Germinal center (tissue), 1 donor: ENCODE measurements at places on chromosomes 4 and X.

GRCh38 chrX:17595456-17596035 is 141.7 kb upstream of the SCML1 start:
- no peak for DNase-seq

GRCh38 chrX:48956728-48957414 is 536 bp downstream of the OTUD5 start:
- no peak for DNase-seq

DNA sequence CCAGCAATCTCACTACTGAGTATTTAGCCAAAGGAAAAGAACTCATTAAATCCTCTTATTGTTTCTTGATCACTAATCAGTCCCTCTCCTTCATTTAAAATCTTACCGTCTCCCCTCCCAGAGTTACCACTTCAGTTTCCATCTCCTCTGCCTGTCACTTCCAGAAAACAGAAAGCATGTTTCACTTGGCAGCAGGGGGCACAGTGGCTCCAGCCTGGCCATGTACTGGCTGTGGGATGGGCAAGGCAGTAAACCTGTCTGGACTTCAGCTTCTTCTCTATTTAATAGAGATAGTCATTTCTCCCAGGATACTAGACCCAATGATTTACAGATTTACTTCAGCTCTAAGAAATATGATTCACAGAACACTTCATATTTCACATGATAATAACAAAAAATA is 63.2 kb downstream of the CD40LG start:
- no peak for DNase-seq

GRCh38 chr4:103902730-103903129 is 182.9 kb upstream of the TACR3 start:
- DNase-seq: no peak

DNA sequence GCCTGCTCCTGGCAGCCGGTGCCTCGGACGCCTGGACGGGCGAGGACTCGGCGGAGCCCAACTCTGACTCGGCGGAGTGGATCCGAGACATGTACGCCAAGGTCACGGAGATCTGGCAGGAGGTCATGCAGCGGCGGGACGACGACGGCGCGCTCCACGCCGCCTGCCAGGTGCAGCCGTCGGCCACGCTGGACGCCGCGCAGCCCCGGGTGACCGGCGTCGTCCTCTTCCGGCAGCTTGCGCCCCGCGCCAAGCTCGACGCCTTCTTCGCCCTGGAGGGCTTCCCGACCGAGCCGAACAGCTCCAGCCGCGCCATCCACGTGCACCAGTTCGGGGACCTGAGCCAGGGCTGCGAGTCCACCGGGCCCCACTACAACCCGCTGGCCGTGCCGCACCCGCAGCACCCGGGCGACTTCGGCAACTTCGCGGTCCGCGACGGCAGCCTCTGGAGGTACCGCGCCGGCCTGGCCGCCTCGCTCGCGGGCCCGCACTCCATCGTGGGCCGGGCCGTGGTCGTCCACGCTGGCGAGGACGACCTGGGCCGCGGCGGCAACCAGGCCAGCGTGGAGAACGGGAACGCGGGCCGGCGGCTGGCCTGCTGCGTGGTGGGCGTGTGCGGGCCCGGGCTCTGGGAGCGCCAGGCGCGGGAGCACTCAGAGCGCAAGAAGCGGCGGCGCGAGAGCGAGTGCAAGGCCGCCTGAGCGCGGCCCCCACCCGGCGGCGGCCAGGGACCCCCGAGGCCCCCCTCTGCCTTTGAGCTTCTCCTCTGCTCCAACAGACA is 4.4 kb downstream of the SOD3 start:
- no peak for DNase-seq

DNA sequence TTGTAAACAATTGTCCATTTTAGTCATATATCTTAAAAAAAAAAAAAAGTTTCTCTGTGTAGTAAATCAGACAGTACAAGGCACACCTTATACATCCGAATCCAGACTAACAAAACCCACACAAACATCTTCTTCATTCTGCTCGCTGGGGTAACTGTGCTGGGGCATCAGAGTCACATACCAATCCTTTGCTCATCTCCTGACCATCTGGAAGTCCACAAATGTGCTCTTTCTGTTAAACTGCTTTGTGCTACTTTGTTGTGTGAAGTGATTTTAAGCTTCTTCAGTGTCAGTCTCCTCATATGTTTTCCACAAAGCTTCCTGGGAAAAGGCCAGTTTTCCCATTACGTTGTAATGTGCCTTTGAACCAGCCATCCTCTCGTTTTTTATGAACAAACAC is 86.2 kb upstream of the CBR4 start:
- DNase-seq: no peak

GRCh38 chr4:84232309-84233095 is 266.6 kb downstream of the NKX6-1 start:
- no peak for DNase-seq

DNA sequence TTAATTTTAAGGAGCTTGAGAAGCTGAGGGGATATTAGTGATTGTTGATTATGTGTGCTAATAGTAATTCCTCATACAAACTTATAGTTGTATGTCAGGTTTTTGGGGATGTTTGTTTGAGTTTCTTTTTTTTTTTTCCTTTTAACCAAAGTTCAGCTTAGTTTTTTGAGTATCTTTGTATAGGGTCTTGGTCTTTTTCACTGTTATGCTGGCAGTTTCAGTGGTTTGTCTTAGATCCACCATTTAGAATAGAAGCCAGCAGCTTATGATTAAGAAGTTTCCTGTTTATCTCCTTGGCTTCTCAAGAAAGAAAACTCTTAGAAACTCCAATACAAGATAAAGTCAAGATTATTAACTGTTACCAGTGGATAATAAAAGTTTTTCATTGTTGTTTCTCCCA is 16.1 kb downstream of the CPEB2 start:
- no peak for DNase-seq

GRCh38 chr4:101211146-101211553 is 136.2 kb downstream of the PPP3CA start:
- DNase-seq: no peak

DNA sequence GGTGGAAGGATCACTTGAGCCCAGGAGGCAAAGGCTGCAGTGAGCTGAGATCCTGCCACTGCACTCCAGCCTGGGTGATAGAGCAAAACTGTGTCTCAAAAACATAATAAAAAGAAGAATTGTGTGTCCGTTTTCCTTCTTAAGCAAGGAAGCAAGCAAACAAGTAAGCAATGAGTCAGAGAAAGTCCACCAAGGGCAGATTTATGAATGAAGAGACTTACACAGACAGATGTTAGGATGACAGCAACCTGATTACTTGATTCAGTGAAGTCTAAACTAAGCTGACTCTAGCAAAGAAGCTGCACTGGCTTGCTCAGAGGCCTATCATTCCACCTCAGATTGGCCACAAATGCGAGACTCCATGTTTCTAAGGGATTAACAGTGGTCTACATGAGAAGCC is 34.1 kb upstream of the SCML1 start:
- no peak for DNase-seq

DNA sequence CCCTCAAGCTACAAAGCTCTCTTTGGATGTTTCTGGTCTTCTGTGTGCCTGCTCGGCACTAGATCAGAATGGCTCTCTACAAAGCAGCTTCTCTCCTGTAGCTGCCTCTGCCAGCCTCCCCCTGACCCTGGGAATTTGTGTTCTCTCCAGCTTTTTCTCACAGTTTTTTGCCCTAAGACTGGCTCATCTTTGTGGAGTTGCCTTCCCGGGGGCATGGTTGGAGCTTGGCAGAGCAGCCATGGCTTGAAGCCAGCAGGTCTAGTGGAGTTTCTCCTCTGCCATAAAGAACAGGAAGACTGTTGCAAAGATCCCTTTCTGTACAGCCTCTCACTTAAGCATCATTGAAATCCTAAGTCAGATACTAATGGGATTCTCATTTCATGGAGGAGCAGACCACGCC is 163.3 kb upstream of the MAMLD1 start:
- no peak for DNase-seq

DNA sequence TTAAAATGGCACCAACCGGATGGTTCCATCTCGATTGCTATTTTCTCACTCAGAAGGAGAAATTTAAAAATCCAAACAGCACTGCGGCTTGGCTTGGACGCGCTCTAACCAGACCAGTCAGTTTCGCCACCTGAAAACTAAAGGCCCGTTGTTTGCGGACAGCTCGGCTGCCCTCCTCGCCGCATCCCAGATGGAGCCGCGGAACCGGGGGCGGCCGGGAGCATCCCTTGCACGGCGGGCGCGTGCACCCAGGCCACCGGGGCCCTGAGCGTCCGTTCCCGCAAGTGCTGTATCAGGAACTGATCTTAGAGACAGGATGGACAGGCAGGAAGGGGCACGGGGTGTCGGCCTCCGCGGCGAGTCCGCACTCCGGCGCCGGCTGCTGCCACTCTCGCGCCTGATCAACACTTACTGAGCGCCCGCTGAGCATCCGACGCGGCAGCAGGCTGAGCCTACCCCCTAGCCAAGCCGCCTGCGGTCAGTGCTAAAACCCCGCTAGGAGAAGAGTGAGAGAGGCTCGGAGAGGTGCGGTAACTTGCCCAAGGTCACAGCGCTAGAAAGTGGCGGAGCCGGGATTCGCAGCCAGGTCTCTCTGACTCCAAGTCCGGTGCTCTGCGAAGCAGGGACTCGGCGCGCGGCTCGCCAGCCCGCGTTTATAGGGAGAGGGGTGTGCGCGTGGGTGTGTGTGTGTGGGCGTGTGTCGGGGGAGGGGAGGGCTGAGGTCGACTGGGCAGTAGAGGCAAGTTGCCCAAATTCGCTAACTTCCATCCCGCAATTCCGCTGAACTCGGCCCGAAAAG is at the start of gene CITED1:
Gene CITED1 (minus strand): TSS at position 629 of the 799 bp plus-strand sequence. CDS start 3,045 bp downstream, outside the sequence.
- DNase-seq: no peak

DNA sequence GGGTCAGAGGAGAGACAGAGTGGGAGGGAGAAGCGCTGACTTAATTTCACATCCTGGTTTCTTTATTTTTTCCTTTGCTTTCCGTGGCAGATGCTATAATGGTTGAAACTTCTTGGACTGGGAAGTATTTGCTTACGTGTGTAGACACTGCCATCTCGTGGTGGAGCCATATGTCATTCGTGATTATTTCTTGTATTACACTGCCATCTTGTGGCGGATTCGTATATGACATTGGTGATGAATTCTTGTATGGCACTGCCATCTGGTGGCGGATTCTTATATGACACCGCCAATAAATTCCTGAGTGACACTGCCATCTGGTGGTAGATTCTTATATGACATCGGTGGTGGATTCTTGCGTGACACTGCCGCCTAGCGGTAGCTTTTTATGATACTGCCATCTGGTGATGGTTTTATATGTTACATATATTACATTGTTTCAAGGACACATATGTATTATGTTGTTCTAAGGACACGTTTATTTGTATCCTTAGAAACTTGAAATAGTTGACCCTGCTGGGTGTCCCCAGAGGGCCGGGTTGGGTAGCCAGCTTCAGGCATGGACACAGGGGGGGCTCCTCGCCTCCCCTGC is 37.3 kb upstream of the CLCN4 start:
- no peak for DNase-seq

DNA sequence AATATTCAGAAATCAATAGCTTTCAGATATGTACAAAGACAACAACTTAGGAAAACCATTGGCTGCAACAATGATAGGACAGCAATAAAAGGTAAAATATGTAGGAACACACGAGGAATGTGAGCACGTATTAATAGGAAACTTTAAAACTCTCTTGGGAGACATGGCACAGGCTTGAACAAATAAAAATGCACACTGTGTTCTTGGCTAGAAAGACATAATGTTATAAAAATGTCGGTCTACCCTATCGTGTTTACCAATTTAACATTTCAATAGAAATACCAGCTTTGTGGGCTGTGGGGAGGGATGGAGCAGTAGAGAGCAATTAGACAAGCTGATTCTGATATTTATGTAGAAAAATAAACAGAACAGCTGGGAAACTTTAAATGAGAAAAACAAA is 69.0 kb upstream of the FAM9B start:
- DNase-seq: no peak

DNA sequence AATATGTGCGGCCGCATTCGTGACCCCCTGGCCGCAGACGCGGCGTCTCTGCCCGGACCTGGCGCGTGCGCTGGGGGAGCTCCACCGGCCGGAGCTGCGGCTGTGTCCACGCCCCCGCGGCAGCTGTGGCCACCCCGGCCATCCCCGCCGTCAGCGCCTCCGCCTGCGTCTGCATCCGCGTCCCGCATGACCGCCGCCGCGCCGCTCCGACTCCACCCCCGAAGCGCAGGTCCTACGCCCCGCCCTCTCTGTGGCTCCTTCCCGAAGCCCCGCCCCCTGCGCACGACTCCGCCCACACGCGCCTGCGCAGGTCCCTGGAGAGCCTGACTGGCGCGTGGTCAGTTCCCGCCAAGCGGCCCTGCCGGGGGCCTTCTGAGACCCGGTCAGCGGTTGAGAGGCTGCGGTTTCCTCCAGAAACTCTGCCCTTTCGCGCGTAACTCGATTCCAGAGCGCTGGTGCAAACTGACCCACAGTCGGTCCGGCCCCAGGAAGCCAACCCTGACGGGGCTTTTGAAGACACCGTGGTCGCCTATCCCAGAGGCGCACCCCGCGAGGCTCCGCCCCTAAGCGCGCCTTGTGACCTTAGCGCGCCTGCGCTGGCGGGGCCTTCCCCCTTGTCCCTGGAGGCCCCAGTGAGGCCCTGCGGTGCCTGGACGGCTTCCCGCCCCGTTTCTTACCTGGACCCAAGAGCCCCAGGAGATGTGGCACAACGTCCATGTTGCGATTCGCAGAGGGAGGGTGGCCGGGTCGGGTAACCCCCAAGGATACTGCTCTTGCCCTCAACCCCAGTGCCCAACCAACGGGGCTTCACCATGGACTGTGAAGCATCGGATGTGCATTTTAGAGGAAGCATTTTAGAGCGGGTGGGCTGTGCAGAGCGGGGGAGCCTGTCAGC is at the start of gene LAGE3:
Gene LAGE3 (minus strand): TSS at position 554 of the 895 bp plus-strand sequence. CDS start 366 bp downstream, at position 188.
- DNase-seq: peak; percentile 88
